ENCODE measurements at places on chromosomes 1 and 21.

DNA sequence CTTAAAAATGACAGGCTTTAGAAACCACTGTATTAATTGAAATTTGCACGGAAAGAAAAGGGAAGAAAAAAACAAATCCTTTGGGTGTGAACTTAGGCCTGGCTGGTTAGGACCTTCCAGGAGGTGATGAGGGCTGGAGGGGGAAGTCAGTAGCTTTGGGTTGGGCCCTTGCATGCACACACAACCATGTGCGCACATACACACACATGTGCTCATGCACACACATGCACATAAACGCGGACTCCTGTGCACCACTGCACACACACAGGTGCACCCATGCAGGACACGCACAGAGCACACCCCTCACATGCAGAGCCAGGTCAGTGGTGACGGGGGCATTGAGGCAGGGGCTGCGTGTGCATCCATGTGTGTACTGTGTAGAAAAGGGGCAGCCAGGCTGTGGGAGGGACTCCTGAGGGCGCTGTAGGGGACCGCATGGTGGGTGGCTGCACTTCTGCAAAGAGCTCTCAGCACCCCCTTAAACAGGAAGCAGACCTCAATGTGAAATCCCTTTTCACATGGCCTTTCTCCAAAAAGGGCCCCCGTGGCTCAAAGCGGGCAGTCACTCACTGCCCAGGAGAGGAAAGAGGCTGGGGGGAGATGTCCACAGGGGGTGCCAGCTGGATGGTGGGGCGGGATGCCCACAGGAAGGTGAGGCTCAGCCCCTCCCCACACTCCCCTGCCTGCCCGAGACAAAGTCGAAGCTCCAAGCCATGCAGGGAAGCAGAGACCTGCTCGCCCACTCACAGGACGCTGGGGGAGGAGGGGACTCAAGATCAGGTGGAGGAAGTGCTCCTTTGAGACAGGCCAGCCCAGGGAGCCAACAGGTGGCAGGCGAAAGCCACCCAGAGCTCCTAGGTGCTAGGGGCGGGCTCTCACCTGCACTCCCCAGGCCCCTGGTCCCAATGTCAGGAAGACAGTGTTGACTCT is 95.2 kb downstream of the ITPKB start:
- DNase-seq, result no peak

GRCh38 chr1:179061360-179062282 is 20.2 kb upstream of the TOR3A start:
- DNase-seq, result no peak

DNA sequence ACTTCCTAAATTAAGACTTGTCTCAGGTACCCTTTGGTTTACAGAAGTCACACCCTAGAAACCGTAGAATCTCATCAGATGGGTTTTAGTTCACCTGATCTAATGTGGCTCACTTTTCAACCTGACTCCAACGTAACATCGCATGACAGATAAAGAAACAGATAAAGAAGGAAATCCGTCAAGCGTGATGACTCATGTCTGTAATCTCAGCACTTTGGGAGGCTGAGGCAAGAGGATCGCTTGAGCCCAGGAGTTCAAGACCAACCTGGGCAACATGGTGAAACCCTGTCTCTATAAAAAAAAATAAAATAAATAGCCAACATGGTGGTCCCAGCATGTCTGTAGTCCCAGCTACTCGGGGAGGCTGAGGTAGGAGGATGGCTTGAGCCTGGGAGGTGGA is 97.3 kb downstream of the SPSB1 start:
- DNase-seq, result no peak

- no peak for DNase-seq
Observed at GRCh38 chr1:203559523-203559922, 65.6 kb downstream of the OPTC start.

- no peak for DNase-seq
Observed at GRCh38 chr1:234272656-234273312, 100.5 kb upstream of the COA6 start.

DNA sequence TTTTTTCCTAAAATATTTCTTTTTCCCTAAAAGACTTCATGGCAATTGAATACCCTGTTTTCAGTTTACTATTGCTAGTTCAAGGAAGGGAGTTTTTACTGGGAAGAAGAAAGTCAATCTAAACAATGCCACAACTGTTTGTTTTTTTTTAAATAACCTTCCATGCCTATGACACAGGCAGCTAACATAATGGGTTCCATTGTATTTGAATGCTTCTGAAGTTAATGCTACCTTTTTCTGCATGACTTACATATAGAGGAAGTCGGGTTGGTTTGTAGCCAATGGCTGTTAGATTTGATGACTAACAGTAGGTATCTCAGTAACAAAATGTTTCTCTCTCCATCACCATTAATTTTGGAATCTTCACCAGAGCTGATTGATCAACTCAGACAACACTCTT is 134.0 kb downstream of the KIF26B start:
- no peak for DNase-seq

DNA sequence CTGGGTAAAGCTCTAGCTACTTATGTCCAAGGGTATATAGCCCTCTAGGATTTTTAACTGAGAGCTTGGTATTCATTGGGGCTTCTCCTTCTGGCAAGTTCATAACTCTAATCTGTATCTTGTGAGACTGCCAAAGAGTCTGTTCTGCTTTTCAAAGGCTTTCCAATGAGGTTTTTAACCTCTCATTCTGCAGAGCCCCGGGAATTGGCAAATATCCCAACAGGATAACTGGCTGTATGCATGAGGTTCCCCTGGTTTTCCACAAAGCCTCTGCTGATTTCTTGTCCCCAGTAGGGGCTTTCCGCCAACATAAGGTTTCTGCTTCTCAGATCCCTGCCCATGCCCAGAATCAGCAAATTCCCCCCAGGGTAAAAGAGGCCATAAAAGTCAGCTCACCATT is 40.9 kb downstream of the RPL5 start:
- no peak for DNase-seq
